ENCODE measurements at places on chromosomes 5 and 9.

DNA sequence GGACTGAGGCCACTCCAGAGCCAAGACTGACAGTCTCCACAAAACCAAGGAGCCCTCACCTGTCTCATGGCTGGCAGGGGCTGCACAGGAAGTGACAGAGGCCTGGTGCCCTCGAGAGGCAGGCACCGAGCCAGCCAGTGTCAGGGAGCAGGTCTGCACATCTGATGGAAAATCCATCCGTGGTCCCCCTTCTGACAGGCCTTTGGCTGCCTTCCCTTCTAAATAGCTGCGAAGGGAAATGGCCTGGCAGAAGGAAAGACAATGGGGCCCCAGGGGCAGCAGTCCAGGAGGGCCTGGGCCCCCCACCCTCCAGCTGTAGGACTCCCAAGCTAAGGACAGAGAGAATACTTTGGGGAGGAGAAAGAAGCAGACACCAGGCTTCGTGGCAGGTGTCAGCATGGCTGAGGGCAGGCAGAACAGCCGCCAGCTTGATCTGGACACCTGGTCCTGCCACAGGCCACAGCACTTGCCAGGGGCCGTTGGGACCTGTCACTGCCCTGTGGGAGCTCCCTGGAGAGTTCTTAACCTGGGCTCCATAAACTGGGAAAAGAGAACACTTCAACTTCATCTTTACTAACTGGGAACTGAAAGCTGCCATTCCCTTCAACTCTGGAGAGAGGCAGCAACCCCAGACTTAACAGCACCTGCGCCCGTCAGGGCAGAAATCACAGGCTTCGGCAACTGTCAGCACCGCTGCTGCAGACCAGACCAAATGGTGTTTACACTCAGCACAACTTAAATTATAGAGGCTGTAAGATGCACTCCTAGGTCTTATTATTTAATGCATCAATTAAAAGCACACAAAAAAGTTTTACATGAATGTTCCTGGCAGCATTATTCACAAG, 22.0 kb downstream of the ADAMTS2 start:
- DNase-seq: no peak

- DNase-seq: no peak
Measured at GRCh38 chr5:10466446-10467073, 24.9 kb downstream of the ROPN1L start.

- peak; percentile 71 for DNase-seq
Measured at GRCh38 chr5:131263648-131264450, at the start of gene CDC42SE2. CDC42SE2 (plus strand) TSS chr5:131264053; CDS start chr5:131359494, 95,441 bp downstream.

- DNase-seq: no peak
Measured at GRCh38 chr5:120539471-120539870, 75.4 kb downstream of the PRR16 start.

All from dorsolateral prefrontal cortex (tissue), 122 donors.